ENCODE measurements at places on chromosomes 3 and 15.

GRCh38 chr3:10366651-10367101 lies 45.8 kb upstream of the SEC13 start:
- DNase-seq = no peak

GRCh38 chr15:42490671-42491538 lies at the start of gene ZNF106:
Gene ZNF106 (minus strand): TSS chr15:42491141. CDS start chr15:42472289, 18,852 bp downstream.
- DNase-seq = peak; percentile 65

DNA sequence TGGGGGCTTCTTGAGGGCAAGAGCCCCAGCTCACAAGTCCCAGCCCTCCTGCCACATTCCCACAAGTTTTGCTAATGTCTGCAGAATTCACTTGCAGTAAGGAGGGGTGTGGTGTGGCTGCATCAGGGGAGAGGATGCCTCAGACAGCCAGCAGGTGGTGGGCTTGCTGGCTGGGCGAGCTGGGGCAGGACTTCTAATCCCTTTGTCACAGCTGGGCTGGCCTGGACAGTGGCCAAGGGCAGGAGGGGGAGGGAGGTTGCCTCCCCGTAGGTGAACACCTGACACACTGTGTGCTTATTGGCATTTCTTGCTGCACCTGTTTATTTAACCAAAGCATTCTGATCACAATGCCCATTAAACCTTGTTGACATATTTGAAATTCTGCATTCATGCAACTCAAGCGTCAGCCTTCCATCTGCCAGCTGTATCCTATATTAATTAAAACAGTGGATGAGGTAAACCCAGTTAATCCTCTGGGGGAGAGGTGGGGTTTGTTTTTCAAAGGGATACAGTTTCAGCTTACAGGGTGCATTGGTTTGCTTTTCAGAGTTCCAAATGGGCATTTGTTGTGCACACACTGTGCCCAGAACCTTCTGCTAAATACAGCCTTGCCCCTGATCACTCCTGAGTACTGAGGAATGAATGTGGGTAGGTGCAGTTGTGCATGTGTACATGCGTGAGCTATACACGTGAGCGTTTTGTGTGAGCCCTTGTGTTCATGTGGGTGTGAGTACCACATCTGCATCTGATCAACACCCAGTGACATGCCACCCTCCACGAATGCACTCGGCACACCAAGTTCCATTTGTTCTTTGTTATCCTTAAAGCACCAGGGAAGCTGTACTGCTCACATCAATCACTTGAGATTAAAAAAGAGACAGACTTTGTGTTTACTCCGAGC lies 268.7 kb downstream of the XXYLT1 start:
- peak; percentile 59 for DNase-seq

DNA sequence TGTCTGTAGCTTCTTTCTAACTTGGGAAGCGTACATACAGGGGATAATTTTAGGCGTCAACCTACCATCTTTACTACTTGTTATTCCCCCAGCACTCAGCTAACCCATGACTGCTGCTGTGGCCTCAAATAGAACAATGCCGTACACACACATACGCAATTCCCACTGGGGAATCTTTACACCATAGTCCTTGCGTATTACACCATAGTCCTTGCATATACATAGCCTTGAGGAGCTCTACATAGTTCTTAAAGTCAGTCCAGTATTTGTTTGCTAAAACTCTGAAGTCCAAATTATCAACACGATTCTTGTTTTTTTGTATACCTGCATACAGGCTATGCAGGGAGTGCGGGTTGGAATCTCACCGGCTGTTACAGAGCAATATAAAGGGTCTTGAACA lies 67.2 kb downstream of the CGNL1 start:
- DNase-seq = no peak
